ENCODE measurements at places on chromosomes 5 and 9.

DNA sequence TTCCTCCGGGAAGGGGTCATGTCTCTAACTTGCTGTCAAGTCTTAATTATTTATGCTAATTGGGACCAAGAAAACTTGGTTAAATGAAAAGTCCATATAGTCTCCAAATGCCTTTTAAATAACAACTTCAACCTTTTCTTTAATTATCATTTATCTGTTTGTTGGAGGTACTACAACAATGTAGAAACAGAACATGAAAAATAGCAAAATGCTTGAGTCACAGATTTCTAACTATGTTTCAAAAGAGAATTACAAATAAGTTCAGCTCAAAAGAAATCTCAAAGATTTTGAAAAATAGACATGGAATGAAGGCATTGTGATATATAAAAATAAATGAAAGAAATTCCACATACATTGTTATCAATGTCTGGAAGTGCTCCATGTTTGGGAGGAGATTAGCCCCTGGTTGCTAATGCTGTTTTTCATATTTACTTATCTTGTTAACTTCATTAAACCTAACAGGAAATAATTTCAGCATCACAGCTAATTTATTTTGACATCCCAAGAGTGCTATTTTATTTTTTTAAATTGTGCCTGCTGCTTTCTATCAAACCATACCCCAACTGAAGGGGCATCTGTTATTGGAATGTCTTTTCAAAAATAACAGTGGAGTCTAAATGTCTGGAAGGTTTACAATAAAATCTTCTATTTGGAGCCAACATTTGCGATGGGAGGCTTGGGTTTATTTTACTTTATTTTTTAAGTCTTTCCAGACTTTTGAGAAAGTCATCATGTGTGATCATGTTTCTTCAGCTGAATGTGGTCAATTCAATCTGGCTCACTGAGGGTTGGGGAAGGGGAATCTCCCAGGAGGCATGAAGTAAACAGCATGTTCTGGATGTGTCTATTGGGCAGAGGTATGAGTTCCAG is 53.1 kb upstream of the ANKRD55 start:
- DNase-seq: no peak

GRCh38 chr5:169591636-169592035 is 8.1 kb downstream of the SPDL1 start:
- no peak for DNase-seq

- DNase-seq: no peak
Measured at GRCh38 chr5:14148890-14149671, 5.9 kb downstream of the TRIO start.

DNA sequence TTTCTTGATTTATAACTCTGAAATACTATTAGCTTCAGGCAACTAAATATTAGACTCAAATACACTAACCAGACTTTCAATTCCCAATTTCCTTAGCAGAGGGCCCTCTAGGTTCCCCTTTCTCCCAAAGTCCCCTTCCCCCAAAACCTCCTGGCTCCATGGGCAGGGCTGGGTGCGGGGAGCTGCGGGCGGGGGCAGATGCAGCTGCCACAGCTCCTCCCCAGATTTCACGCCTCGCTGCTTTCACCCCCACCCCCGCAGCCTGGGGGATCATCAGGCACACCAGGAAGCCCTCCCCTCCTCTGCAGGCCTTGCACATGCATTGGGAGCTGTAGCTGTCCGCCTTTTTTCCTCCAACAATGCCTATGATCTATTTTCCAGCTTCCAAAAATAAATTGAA is 82.8 kb upstream of the SPATA31C2 start:
- DNase-seq: no peak

- no peak for DNase-seq
Measured at GRCh38 chr5:122141751-122142150, 12.4 kb downstream of the ZNF474 start.

DNA sequence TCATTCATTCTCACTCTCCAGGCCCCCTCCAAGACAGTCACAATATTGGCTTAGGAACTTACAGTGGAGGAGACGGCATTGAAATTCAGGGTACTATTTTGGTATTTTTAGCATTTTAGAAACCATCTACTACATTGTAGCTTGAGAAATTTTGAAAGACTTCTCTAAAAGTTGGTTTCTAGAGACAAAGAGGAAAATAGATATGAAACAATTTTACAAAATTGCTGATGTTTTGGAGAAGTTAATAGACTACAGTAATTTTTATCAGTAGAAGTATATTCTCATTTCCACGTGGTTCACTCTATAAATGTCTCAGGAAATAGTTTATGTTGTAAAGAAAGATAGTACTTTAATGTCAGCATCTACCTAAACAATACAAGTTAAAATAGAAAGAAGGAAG is 63.2 kb upstream of the ZSWIM6 start:
- no peak for DNase-seq

GRCh38 chr9:93525476-93525875 is 50.9 kb upstream of the PHF2 start:
- no peak for DNase-seq
